Stimulated activated CD4-positive, alpha-beta T cell treated with anti-CD3 and anti-CD28 coated beads, Interleukin-1b, Interleukin-23, amount 100 ng/mL, for 4 hours (primary cell): ENCODE measurements at places on chromosomes 2 and 18.

DNA sequence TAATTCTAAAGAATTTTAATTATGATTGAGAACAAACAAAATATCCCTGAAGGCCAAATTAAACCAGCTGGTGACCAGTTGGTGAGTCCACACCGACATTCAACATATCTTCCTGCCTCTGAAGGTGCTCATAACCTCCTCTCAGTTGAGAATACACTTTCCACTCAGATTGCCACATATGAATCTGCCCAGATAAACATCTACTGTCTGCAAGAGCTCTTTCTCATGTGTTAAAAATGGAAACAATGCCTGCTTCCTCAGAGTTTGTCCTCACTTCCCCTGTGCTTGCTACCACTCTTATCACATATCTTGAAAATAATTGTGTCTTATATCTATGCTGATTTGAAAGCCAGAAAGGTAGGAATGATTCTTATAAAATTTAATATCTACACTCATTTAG lies 177.7 kb upstream of the GULP1 start:
- DNase-seq, result no peak

DNA sequence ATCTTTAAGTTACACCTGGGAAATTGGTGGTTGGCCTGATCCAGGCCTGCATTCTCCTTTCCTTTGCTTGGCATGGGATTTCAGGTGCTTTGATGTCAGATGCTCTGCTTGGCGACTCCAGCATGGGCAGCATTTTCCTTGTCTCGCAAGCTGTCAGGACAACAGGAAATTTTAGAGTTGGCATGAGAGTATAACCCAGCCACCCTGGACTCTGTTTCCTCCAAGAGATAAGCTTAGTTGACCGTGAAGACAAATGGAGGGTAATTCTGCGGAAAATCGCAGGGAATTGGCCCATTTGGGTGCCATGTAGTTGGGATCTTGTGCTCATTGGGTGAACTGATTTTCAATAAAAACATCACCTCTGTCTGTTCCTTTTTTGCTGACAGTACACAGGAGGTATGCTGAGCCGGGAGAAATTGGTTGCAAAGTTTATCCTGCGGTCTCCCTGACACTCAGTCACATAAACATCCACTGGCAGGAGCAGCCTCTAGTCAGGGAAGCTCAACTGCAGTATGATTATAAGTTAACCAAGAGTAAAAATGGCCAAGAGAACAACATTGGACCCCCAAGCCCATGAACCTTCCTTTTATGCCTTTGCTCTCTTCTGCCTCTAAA lies 409.9 kb downstream of the SETBP1 start:
- DNase-seq, result no peak

DNA sequence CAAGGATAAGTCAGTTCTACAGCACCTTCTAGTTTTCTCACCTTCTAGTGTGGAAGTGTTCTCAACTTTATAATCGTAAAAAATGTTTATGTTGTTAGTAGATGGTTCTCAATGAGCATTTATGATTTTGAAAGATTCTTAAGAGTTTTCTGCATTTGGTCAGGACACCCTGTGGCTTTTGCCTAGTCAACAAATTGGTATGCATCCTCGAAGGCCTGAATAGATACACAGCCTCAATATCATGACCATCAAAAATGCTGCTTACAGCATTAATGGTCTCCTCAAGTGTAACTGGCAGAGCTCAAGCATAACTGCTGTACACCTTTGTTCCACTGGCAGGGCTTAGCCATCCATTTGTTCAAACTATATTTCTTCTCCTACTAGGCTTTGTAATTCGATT lies 96.7 kb downstream of the CRACDL start:
- DNase-seq, result no peak

DNA sequence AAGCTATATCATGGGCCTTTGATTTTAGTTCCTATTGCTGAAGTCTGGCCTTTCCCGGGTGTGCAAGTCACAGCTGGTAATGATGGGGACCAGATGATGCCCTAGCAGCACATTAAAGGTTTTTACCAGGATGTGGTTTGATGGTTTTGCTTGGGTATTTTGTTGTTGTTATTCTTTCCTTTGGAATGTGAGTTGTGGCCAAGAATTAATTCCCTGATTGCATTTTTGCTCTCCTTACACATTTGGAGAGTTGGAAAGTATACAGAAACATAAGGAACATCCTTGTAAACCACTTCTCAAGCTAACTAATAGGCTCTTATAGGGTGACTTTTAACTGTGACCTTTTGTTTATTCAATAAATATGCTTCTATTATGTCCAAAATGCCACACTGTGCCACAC lies 154.1 kb upstream of the MMADHC start:
- DNase-seq, result no peak

- no peak for DNase-seq
Measured at GRCh38 chr2:214504599-214505376, 93.9 kb downstream of the VWC2L start.
